ENCODE measurements at places on chromosomes 3 and 15.

DNA sequence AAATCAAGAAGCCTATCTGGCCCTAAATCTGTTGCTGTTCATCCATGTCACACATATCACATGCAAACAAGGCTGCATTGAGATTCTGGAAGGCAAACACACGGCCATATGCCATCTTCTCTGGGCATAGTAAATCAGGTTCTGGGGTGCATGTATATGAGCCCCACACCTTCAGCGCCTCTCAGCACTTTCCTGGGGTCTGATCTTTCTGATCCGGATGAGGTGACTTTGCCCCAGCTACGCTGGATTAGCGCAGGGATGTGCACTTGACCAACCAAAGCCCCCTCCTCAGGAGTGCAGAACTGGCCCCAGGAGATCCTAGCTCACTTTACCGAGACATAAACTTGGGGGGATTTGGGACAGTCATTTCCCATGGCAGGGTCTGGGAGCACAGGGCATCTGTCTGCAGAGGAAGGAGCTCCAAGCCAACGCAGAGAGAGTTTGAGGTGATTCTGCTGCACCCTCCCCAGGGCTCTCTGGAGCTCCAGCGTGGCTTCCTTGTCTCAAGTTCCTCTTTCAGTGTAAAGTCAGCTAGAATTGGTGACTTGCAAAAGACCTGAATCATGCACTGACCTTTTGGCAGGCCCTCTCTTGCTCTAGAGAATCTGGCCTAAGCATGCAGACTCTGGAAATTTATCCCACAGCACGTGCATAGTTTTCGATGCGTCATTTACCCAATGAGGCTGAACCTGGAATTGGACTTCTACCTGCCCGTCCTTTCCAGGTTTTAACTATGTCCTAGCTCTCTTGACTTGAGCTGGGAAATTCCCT is 63.5 kb upstream of the KLF13 start:
- peak; percentile 16 for DNase-seq

GRCh38 chr3:171176244-171176933 is 149.9 kb upstream of the SLC2A2 start:
- no peak for DNase-seq

DNA sequence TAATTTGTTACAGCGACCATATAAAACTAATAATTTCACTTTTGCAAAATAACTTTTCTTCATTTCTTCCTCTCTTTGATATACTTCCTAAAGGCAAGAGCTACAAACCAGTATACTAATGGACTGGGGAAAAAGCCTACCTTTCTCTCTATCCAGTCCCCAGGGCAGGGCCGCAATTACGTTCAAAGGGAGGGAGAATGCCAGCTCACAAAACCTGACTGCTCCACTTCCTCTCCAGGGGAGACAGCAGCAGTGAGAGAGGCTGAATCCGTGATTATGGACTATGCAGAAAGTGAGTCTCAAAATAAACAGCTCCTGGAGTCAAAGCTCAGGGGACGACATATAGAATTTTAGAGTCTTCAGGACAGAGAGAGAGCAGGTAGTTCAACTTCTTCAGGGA is 126.9 kb upstream of the HES1 start:
- DNase-seq: no peak

DNA sequence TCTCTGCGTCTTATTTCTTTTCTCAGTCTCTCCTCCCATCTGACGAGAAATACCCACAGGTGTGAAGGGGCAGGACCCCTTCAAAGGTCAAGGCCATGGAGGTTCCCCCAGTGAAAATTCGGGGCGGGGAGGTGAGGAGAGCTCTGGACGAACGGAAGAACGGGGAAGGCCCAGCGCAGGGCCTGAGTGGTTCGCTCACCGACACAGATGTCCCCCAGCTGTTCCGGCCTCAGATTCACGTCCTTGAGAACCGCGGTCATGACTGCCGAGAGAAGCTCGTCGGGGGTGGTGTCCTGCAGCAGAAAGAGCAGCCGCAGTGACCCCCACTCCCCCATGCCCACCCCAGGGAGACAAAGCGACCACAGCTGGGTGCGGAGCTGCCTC is 542 bp downstream of the ACAA1 start:
- no peak for DNase-seq

DNA sequence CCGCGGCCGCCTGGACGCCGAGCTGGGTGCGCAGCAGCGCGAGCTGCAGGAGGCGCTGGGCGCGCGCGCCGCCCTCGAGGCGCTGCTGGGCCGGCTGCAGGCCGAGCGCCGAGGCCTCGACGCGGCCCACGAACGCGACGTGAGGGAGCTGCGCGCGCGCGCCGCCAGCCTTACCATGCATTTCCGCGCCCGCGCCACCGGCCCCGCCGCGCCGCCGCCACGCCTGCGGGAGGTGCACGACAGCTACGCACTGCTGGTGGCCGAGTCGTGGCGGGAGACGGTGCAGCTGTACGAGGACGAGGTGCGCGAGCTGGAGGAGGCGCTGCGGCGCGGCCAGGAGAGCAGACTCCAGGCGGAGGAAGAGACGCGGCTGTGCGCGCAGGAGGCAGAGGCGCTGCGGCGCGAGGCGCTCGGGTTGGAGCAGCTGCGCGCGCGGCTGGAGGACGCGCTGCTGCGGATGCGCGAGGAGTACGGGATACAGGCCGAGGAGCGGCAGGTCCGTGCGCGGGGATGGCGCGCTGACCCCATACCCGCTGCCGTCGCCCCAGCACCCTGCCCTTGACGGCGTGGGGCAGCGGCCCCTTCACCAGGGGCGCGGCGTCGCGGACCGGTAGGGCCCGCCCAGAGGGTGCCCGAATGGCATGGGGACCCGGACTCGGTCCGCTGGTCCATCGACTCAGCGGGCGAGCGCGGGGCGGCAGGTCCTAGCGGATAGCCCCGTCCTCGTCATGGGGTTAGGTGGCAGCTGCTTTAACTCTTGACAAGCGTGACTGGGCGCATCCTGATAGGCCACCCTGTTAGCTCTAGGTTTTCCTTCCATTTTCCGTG is 848 bp downstream of the SYNM start:
- DNase-seq: peak; percentile 59

- no peak for DNase-seq
Measured at GRCh38 chr3:39271363-39271914, 8.4 kb downstream of the CX3CR1 start.

GRCh38 chr15:75725006-75725718 is 12.5 kb upstream of the CSPG4 start:
- DNase-seq: no peak

DNA sequence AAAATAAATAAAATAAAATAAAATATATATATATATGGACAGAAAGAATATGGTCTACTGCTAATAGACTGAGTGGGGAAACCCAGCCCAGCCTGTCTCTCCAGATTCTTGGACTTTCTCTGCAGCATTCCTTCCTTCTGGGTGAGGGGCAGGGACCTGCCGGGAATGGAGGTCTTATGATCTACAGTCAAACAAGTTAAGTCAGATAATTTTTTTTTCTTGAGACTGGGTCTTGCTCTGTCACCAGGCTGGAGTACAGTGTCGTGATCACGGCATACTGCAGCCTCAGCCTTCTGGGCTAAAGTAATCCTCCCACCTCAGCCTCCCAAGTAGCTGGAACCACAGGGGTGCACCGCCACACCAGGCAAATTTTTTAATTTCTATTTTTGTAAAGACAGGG is 33.5 kb upstream of the ZNF774 start:
- no peak for DNase-seq
